ENCODE measurements at places on chromosomes 1 and 21. TPM values are rescaled to one million over a fixed set of nuclear protein-coding genes. Genes with fewer than 3 reads are reported as not detected.

GRCh38 chr1:237164406-237165352, 122.7 kb downstream of the RYR2 start:
- no peak for DNase-seq

- DNase-seq: no peak
Measured at GRCh38 chr1:29500651-29501050, 264.3 kb downstream of the PTPRU start.

- DNase-seq: no peak
Measured at GRCh38 chr1:113453771-113454083, 63.4 kb downstream of the MAGI3 start.

The S100A1 gene
- polyA plus RNA-seq: not detected
